ENCODE measurements at places on chromosomes 16 and 17.
A peak's percentile ranks its signal among the peaks of the same experiment; 100 is the strongest.

- DNase-seq, result no peak
These were observed 47.3 kb upstream of the RBFOX3 start for GRCh38 chr17:79657861-79658810.

DNA sequence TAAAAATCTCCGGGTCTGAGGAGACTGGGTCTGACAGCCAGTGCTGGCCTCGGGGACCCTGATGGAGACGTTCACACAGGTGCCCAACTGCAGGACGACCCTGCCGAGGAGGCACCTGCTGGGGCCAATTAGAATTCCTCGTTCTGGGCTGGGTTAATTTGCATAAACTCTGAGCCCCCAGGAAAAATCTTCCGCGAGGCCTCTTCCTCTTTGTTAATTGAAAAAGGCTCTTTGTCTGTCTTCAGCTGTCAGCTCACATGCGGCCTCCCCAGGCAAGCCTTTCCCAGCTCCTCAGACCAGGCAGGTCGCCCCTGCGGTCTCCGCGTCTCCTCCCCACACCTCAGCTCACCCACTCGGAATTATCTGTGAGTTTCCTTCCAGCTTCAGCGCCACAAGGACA is 400.2 kb downstream of the SEC14L1 start:
- no peak for DNase-seq

DNA sequence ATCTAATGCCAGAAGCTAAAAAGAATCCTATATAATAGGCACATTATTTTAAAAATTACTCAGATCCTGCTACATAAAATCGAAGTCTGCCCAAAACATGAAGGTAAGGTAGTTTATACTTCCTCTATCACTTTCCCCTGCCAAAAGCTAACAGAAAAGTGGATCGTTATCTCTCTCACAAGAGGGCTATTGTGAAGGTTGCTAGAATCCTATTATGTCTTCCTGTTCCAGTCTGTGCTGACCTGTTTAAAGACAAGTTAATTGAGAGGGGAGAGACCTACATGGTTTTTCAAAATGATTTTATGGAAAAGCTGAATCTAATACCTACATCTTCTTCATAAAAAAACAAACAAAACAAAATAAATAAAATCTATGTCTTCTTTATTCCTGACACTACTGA is 1410.9 kb upstream of the CDH8 start:
- no peak for DNase-seq

GRCh38 chr17:80259457-80260068 is 1.1 kb upstream of the RNF213 start:
- no peak for DNase-seq

- DNase-seq, result no peak
These were observed 3.4 kb downstream of the ABCA9 start for GRCh38 chr17:69057280-69057679.

GRCh38 chr16:27273330-27273669 is 4.7 kb upstream of the NSMCE1 start:
- DNase-seq, result no peak

DNA sequence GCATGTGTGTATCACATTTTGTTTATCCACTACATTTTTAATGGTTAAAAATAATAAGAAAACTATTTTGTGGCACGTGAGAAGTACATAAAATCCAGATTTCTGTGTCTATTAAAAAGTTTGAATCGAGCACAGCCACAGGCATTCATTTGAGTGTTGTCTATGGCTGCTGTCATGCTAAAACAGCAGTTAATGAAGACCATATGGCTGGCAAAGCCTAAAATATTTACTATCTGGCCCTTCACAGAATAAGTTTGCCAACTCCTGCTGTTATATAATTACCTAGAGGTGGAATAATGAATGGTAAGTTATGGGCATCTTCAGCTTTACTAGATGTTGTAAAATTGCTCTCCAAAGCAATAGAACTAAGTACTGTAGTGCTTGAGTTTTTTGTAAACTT is 30.5 kb downstream of the TMEM98 start:
- no peak for DNase-seq

- DNase-seq, result no peak
These were observed 11.3 kb downstream of the NOG start for GRCh38 chr17:56604691-56605290.

DNA sequence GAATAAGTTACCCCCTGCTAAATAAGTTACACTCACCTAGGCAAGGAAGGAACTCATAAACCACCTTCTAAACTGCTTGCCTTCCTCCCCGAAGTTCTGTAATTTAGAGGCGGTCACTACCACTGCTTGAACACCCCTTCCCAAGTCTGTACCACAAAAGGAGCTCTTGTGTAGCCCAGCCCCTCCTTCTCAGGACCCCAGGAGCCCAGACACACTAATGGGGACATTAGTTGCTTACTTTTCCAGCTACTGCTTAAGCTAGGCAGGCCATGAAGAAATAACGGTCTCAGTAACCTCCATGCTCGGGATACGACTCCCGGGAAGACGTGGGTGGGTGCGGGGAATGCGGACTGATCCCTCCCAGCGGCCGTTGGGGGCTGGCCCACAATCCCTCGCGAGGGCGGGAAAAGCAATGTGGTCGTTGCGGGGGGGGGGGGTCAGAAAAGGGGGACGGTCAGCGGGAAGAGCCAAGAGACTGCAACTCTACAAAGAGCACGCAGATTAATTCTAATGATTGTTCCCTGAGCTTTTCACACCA is at the start of gene TEX14:
Gene TEX14, minus strand, starts transcription at position 345 of the 538 bp plus-strand sequence. CDS start 40,044 bp downstream, outside the sequence.
- DNase-seq, result no peak

GRCh38 chr17:80453126-80453997 is 23.0 kb downstream of the NPTX1 start:
- no peak for DNase-seq

- DNase-seq, result no peak
These were observed 42.4 kb downstream of the SYT17 start for GRCh38 chr16:19210280-19210924.

- DNase-seq, result no peak
These were observed 1.3 kb upstream of the TNFRSF17 start for GRCh38 chr16:11963706-11964105.

DNA sequence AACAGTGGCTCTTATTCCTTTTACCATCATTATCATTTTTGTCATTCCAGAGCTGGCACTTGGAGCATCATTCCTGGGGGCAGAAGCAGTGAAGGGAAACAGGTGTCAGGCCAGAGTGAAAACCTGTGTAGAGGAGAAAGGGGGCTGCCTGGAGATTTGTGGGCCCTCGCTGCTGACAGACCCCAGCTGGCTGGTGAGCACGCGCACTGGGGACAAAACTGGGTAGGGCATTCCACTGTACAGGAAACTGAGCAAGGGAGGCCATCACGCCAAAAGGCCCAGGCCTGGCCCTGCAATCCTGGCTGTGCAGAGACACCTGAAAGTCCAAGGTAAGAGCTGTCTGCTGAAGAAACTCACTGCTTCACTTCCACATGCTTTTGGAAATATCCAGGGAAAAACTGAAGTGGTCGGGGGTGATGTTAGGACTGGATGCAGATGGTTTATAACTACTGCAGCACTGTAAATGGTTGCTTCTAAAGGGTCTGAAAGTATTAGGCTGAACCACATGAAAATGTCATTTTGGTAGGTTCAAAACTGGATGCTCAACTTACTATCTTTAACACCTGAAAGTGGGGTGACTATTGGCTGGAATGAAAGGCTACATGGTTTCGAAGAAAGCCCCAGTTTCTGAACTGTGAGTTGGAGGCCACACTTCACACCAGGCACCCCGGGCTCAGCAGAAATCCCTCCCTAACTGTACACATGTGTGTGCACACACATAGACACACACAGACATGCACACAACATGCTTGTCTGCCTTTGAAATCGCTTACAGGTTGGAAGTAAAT is 225.0 kb downstream of the C16orf78 start:
- DNase-seq, result peak; percentile 38

DNA sequence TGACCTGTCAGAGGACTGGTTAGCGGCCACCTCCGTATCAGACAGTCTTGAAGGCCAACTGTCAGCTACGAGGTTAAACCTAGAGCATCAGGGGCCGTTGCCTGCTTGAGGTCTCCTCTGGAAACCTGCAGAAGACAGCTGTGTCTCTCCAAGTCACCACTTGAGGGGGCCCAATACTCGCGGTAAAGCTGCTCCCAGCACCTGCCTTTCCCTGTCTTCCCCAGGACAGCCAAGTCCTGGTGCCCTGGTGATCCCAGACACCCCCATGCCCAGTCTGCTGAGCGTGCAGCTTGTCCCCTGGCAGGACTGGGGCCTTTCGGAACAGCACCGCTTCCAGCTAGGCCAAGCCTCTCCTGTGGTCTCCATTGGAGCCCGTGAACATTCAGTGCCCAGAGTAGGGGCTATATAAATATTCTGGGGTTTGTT is 80.1 kb downstream of the DNAH17 start:
- DNase-seq, result peak; percentile 69

GRCh38 chr17:48770954-48771353 is 42.4 kb upstream of the HOXB13 start:
- DNase-seq, result no peak

GRCh38 chr16:65111306-65111705 is 10.6 kb downstream of the CDH11 start:
- DNase-seq, result no peak

- peak; percentile 87 for DNase-seq
These were observed 35.3 kb downstream of the SOCS3 start for GRCh38 chr17:78324391-78325075.

DNA sequence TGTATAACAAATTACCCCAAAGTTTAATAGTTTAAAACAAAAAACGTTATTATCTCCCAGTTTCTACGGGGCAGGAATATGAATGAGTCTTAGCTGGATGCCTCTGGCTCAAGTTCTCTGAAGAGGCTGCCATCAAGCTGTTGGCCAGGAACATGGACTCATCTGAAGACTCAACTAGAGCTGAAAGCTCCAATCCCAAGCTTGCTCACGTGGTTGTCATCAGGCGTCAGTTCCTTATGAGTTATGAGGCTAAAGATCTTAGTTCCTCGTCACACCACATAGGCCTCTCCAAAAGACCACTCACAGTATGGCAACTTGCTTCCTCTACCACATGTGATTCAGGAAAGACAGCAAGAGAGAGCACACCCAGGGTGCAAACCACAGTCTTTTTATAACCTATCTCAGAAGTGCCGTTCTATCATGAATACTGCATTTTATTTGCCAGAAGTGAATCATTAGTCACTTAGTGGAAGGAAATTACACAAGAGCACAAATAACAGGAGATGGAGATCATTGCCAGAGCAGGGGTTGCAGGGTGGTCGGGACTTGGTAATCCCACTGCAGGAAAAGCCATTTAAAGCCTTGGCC is 48.7 kb upstream of the NLK start:
- DNase-seq, result no peak

- no peak for DNase-seq
These were observed 211.9 kb downstream of the PRKCA start for GRCh38 chr17:66514227-66514806.

DNA sequence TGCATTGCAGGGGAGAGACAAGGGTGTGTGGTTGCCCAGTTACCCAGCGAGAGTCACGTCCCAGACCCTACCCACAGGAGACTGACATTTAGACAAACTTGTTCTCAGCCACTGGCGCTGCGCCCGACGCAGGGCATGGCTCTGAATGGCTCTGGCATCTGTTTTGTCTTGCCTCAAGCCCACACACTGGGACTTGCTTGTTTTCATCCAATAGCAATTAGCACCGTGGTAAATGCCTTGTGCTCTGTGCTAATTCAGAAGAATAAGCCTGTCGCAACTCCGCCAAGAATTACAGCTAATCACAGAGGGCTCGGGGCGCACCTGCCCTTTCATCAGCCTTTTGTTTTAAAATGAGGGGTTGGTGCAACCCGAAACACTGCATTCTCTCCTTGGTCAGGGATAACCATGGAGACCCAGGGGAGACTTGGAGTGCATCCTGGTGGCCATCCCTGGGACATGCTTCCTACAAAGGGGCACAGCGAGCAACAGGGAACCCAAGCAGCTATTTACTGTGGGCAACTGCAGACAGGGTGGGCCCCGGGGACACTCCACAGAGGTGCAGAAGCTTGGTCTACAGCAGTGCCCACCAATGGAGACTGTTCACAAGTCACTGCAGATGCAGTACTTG is 220.6 kb upstream of the ZFHX3 start:
- DNase-seq, result no peak

DNA sequence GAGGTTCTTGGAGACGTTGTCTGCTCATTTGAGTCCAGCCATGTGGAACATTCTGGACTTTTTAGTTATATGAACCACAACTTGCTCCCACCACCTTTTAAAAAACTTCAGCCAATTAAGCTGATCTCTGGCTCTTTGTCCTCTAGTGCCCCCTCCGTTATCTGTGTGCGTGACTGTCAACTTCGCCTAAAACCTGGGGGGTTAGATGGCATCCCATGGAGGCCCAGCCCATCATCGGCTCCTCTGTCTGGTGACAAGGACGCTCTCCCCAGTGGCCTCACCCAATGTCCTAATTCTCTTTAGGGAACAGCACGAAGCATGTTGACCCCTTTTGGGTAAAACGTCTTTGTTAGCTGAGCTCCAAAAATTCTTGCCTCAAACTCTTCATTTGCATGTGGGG is 341.0 kb upstream of the TNRC6C start:
- no peak for DNase-seq

DNA sequence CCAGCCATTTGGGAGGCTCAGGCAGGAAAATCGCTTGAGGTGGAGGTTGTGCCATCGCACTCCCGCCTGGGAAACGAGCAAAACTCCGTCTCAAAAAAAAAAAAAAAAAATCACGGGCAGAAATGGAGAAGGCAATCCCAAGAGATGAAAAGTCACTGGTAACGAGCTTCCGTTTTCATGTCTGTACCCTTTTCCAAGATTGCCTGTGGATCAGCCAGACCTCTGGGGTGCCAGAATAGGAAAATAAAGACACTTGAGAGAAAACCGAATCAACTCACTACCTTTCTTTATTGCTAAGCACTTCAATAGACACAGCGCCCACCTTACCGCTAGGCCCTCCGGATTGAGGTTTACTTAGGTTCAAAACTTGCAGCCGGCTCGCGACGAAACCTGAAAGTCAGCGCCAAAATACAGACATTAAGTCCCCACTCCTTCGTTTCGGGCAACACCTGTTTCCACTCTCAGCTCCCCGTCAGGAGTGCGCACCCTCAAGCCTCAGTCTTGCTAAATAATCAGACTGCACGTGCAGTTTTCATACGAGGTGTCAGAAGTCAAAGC is 970 bp upstream of the TRAF7 start:
- DNase-seq, result no peak

GRCh38 chr17:56142325-56142724 is 10.9 kb upstream of the ANKFN1 start:
- peak; percentile 32 for DNase-seq

DNA sequence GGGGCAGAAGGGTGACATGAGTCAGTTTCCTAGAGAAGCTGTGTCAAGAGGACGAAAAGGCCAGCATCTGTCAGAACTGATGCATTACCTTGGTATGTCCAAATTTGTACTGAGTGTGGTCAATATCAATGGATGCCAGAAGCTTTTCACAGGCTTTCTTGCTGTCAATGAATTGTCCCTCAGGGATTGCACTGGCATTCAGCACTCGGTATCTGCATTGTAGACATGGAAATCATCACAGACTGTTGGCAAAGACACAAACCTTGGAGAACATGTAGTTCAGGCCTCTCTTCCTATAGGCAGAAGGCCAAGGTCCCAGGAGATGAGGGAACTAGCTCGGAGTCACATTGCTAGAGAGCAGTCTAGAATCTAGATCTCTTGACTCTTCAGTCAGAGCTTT is 16.6 kb downstream of the MYH3 start:
- no peak for DNase-seq

GRCh38 chr16:11794447-11794846 is 2.6 kb downstream of the ZC3H7A start:
- DNase-seq, result no peak
